ENCODE measurements at places on chromosomes 16 and 17.

DNA sequence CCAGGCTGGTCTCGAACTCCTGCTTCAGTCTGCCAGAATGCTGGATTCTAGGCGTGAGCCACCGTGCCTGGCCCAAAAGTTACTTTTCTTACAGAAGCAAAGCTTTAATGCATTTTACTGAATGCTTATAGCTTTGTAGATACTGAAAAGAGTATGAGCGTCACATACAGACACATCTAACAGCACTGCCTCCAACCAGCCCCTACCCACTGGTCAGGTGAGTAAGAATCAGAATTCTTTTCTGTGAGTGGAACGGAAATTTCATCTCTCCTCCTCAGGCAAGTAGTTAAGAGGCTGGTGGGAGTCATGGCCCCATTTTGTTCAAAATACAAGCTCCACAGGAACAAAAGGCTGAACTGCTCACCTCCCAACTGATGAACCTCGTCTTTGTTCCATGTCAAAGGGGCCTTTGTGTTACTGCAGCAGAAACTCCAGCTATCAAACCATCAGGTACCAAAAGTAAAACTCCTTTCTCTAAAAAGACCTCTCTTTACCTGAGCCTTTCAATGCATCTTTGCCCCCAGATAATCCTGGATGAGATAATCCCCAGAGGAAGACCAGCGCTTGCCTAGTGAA lies 92.4 kb upstream of the RPH3AL start:
- no peak for DNase-seq

- no peak for DNase-seq
Measured at GRCh38 chr17:73950593-73950914, 252.9 kb upstream of the RPL38 start.

- DNase-seq, result no peak
Measured at GRCh38 chr16:70553645-70554044, 30.0 kb downstream of the SF3B3 start.

- no peak for DNase-seq
Measured at GRCh38 chr17:40696651-40697072, 6.9 kb downstream of the KRT24 start.

- DNase-seq, result no peak
Measured at GRCh38 chr16:6932871-6933385, 399.7 kb upstream of the RBFOX1 start.

DNA sequence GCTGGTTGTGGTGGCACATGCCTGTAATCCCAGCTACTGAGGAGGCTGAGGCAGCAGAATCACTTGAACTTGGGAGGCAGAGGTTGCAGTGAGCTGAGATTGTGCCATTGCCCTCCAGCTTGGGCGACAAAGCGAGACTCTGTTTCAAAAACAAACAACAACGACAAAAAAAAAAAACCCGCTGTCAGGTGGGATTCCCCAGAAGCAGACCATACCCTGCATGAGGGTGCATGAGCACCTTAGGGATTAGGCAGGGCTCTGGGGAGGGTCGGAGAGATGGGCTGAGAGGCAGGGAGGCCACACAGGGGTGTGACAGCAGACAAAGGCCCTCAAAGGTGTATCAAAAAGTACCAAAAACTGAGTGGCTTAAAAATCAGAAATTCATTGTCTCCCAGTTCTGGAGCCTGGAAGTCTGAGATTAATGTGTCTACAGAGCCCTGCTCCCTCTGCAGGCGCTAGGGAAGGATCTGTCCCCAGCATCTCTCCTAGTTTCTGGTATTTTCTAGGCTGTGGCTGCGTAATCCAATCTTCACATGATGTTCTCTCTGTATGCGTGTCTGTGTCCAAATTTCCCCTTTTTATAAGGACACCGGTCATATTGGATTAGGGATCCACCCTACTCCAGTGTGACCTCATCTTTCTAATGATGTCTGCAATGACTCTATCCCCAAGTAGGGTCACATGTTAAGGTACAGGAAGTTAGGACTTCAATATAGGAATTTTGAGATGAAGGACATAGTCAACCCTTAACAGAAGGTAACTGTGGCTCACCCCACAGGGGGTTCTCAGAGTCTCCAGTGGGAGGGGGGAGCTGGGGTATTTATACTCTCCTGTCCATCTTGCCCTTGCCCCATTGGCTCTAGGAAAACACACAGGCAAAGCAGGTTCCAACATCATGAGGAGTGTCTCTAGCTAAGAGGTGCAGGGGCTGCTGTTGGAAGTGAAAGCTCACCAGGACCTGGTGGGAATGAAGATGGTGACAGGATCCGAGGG lies 13.6 kb upstream of the TVP23A start:
- no peak for DNase-seq

DNA sequence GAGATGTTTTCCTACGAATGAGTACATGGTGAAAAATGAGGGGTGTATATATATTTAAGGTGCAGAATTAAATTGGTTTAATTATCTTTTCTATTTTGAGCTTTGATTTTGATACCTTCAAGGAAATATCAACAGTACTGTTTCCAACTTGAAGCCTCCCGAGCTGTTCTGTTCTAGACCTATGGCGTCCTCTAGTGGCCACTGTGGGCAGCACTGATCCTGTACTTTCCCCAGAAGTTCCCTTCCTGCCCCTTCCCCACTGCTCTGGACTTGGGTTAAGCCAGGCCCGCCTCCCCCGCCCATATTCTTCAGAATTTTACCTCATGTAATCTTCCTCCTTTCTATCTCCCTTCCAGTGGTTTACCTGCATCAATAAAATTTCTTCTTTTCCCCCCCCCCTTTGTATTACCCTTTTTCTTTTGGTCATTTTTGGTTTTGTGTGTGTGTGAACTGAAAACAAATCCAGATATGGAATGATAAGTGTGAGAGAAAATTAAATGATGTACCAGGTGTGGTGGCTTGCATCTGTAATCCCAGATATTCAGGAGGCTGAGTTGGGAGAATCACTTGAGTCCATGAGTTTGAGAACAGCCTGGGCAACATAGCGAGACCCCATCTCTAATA lies 1643.5 kb downstream of the TP53TG3F start:
- DNase-seq, result no peak

DNA sequence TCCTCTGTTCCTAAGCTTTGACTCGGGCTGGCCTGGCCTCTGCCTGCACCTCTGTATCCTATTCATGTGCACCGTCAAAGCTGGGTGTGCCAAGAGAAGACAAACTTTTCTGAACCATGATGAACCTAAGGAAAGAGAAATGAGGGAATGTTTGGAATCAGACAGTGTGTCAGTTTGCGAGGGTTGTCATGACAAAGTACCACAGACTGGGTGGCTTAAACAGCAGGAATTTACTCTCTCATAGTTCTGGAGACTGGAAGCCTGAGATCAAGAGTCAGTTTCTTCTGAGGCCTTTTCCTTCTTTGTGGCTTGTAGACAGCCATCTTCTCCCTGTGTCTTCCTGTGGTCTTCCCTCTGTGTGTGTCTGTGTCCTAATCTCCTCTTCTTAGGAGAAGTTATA lies 129.0 kb downstream of the KATNIP start:
- DNase-seq, result no peak

- DNase-seq, result no peak
Measured at GRCh38 chr17:60562421-60562820, 36.4 kb upstream of the APPBP2 start.

- no peak for DNase-seq
Measured at GRCh38 chr16:48139517-48139916, 16.3 kb downstream of the ABCC12 start.

GRCh38 chr16:65828296-65828695 lies 538.2 kb upstream of the CDH5 start:
- DNase-seq, result no peak

DNA sequence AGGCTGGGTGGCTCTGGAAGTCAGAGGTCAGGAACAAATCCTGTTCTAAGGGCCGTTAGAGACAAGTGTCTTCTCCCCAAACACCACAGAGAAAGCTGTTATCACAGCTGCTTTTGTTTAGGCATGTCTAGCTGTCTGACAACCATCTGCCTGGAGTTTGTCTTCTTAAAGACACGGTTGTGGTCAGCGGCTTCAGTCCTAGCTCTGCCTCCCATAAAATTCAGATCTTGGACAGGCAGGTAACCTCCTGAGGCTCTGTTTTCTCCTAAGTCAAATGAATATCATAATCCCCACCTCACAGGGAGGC lies 2.3 kb upstream of the ITGA3 start:
- no peak for DNase-seq

DNA sequence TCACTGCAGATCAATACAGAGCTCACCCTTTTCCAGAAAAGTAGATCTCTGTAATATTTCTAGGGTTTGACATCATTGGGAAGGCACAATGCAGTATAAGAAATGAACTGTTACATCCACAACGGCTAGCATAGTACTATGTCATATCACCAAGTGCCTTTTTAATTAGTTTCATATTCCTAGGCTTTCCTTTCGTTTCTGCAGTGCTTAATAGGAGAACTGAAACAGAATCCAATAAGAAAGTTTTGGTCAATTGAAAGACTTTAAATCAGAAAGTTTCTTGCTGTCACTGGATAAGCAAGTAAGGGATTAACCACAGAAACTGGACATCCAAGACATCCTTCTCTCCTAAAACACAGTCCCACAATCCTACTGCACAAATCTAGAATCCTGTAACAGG lies 3.5 kb upstream of the RNF43 start:
- DNase-seq, result peak; percentile 12

DNA sequence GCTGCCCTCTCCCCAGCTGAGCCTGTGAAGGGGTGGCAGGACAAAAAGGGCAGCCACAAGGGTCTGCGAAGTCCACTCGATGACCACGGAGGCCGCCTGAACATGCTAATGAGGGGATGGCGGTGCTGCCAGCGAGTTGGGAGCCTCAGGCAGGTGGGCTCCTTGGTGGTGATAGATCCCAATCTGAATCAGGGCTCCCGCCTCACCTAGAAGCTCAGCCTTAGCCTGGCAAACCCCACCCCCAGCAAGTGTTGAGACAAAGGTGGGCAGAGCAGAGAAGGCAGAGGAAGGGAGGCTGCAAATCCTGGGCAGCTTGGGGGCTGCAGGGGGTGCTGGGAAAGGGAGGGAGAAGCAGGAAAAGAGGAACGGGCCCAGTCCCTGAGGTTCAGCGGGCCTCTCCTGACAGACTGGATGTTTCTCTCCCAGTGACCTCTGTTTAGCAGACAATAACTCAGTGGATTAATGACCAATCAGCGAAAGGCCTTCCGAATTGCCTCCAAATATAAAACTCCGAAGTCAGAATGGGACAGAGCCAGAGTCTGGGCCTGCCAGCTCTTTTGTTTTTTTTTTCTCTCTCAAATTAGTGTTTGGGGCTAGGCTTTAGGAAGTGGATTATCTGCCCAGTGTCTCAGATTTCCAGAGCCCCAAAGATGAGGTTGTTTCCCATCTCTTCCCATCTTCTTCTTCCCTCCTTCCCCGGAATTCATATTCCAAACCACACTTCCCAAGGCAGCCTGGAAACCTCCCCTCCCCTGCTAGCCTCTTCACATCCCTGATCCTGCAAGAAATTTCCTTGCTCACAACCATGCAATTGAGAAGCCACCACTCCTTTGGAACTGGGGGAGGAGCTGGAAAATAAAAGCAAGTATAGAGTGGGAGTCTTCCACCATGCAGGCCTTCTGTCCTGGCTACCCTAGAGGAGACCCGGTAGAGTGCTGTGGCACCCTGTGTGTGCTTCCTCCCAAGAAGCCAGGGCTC lies 15.2 kb upstream of the HOXB2 start:
- no peak for DNase-seq

DNA sequence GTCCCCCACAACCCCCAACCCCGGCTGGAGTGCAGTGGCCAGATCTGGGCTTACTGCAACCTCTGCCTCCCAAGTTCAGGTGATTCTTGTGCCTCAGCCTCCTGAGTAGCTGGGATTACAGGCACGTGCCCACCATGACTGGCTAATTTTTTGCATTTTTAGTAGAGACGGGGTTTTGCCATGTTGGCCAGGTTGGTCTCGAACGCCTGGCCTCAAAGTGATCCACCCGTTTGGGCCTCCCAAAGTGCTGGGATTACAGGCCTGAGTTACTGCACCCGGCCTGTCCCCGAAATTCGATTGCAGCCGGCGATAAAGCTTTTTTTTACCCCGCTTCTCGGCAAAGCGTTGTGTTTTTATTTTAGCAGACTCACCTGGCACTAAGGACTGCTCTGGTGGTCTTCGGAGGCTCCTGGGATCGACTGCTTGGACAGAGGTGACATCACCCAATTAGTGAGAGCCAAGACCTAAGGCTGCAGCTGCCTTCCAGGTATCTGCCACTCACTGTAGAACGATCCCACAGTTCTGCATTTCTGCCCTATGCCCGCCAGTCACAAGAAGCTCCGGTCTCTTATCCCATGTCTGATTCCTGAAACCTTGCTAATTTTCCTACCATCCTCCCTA lies 82.2 kb upstream of the ARL4D start:
- DNase-seq, result no peak

DNA sequence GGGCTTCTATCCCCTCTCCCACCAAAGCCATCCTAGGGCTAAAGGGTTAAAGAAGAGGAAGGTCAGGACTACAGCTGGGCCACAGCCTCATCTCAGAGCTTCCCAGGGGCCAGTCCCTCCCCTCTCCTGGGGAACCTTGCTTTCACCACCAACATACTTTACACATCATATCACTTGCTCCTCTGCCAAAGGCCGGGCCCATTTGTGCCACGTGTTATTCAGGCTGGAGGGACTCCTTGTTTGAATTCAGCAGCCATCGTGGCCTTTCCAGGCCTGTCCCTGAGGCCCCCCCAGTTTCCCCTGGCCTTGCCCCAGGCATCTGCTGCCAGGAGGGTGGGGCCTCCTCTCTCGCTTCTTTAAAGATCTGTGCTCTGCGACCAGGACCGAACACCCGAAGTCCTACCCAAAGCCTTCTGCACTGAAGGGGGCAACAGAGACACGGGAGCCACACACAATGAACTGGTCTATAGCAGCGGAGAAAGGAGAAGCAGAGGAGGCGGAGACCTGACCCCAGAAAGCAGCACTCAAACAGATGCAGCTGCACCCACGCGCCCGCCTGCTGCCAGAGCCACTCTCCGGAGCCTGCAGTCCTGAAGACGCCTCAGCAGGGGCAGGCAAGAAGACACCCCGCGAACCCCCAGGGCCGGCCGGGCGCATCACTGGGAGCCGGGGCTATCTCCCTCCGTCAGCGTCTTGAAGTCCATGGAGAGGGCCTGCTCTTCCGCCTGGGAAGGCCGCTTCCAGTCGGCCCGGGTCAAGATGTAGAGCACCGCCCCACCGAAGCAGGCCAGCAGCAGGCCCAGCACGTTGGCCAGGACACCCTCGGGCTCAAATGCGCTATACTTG lies 12.1 kb downstream of the CYB561 start:
- DNase-seq, result no peak

- DNase-seq, result no peak
Measured at GRCh38 chr16:20883554-20884239, 16.5 kb downstream of the DCUN1D3 start.

GRCh38 chr17:4162775-4163466 lies 19.9 kb downstream of the CYB5D2 start:
- DNase-seq, result peak; percentile 91

GRCh38 chr17:4195306-4195705 lies 52.3 kb downstream of the CYB5D2 start:
- DNase-seq, result no peak

- no peak for DNase-seq
Measured at GRCh38 chr17:36937001-36937958, at the start of gene LHX1. LHX1 (plus strand) TSS chr17:36937475; CDS start chr17:36938198, 723 bp downstream.
